Vagina (tissue), 2 donors: ENCODE measurements at places on chromosomes 4 and X.
A peak's percentile ranks its signal among the peaks of the same experiment; 100 is the strongest.

DNA sequence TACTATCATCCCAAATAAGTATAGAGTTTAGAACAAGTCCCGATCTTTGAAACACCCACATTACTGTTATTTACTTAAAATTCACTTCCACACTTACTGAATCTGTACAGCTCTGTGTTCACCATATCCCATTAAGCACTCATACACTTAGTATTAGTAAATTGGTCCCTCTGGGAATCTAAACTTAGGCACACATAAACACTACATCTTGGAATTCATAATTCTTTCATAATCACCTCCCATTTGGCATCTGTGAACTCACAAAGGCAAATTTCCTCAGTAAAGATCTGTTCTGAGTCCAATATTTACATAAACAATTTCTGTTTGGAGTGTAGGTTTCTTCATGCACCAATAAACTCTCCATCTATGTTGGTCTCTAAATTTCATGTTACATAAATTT, 52.6 kb upstream of the PPARGC1A start:
- H3K36me3 ChIP-seq, result no peaks in the 10 kb centered on the region
- no peak for DNase-seq
- H3K4me3 ChIP-seq, result no peak overlapping the region

- no peaks in the 10 kb centered on the region for H3K27me3 ChIP-seq
- H3K36me3 ChIP-seq, result no peaks in the 10 kb centered on the region
- DNase-seq, result no peak
- H3K4me1 ChIP-seq, result no peaks in the 10 kb centered on the region
These were observed 53.6 kb downstream of the LAS1L start for GRCh38 chrX:65480960-65481359.

GRCh38 chr4:96097040-96097607, 257.2 kb downstream of the PDHA2 start:
- H3K27me3 ChIP-seq, result no peaks in the 10 kb centered on the region
- no peaks in the 10 kb centered on the region for H3K36me3 ChIP-seq
- H3K27ac ChIP-seq, result no peak overlapping the region
- no peak overlapping the region for H3K4me3 ChIP-seq
- no peak for DNase-seq
- H3K4me1 ChIP-seq, result no peaks in the 10 kb centered on the region

DNA sequence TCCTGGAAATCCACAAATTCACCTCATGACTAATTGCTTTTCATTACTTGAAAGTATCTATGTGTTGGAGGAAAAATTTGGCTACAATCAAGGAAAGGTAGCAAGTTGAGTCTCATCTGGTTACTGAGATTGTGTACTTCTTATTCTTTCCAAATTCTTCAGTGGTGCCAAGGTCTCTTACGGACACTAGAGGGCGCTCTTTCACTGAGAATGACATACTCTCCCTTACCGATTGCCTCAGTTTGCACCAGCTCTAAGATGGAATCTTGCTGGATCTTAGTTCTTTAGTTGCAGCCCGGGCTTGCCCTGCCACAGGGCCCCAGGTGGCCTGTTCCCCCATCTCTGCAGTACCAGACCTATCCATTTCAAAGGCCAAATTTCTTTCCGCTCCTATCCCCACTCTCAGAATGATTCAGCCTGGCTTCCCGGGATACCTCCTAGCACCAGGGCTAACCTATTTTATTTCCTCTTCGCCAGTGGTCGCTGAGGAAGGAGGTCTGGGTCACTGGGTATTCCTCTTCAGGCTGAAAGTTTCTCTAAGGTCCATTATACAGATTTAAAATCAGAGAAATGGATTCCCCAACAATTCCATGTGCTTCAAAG, 24.6 kb upstream of the GPR50 start:
- no peak for DNase-seq
- H3K27ac ChIP-seq, result no peak overlapping the region
- H3K36me3 ChIP-seq, result no peaks in the 10 kb centered on the region
- no peaks in the 10 kb centered on the region for H3K27me3 ChIP-seq

- no peaks in the 10 kb centered on the region for H3K27me3 ChIP-seq
- no peaks in the 10 kb centered on the region for H3K4me1 ChIP-seq
- no peaks in the 10 kb centered on the region for H3K36me3 ChIP-seq
- DNase-seq, result no peak
- no peak overlapping the region for H3K4me3 ChIP-seq
These were observed 20.2 kb upstream of the MGST2 start for GRCh38 chr4:139645458-139645857.

- no peaks in the 10 kb centered on the region for H3K27me3 ChIP-seq
- no peak overlapping the region for H3K27ac ChIP-seq
- no peaks in the 10 kb centered on the region for H3K4me1 ChIP-seq
- no peak overlapping the region for H3K4me3 ChIP-seq
These were observed 46.5 kb upstream of the HPSE start for GRCh38 chr4:83381173-83381572.

DNA sequence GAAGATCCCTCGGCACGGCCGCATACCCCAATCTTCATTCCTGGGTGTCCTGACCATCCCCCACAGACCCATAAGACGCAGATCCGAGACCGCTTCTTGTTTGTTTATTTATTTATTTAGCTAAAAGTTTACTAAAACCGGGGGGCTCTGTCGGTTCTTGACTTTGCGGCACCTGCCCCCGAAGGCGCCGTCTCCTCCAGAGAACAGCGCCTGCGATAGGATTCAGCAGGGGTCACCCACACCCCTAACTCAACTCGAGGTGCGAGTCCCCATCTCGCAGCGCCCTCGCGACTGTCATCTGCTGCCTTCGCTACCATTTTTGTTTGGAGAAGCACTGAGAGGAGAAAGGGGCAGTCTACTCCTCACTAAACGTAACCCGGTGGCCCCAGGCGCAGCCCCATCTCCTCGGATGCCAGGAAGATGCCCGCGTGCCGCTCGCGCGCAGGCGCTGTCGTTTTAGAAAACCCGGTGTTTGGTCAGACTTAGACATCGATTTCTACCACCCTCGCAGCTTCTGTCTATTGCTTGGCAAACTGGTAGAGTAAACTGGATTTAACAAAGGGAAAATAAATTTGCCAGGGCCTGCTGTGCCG, 18.9 kb upstream of the GPR101 start:
- H3K4me3 ChIP-seq, result peak overlapping the region; percentile 40
- no peak overlapping the region for H3K27ac ChIP-seq
- H3K4me1 ChIP-seq, result peaks cover 12% of the 10 kb centered on the region
- H3K27me3 ChIP-seq, result peaks cover 4% of the 10 kb centered on the region

DNA sequence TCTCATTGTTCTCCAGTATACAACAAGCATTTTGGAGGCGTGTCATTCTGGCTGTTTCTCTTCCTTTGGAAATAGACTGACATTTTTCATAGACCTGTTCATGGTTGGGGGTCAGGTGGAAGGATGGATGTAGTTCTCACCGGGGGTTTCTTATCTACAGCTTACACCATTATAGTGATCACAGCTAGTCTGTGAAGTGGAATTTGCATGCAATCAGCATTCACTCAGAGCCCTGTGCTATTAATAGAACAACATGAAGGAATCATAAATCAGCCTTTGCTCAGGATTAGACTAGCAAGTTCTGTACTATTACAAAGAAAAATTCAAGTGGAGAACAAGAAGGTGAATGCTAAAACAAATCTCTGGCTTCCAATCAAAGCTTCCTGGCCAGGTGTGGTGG, 132.6 kb upstream of the PUDP start:
- DNase-seq, result no peak
- H3K27ac ChIP-seq, result no peak overlapping the region

GRCh38 chrX:34493086-34493485, 164.0 kb downstream of the TMEM47 start:
- H3K27ac ChIP-seq, result no peak overlapping the region
- no peaks in the 10 kb centered on the region for H3K27me3 ChIP-seq
- no peaks in the 10 kb centered on the region for H3K4me1 ChIP-seq
- no peaks in the 10 kb centered on the region for H3K36me3 ChIP-seq
- H3K4me3 ChIP-seq, result no peak overlapping the region

DNA sequence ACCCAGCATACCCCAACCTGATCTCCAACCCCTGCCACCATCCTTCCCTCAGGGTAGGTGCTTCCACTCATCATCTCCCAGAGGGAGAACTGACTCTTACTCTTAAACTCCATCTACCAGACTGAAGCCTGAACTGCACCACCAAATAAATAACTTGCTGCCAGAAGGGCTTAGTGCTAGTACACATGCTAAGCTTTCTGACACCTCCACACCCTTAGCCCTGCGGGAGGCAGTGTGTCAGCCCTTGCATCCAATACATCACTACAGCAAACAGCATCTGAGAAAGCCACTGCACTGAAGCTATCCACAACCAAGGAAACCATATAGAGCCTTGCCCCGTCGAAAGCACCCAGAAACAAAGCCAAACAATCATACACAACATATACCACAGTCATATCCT, 68.6 kb upstream of the MCF2 start:
- H3K27ac ChIP-seq, result no peak overlapping the region
- DNase-seq, result no peak
- H3K4me1 ChIP-seq, result no peaks in the 10 kb centered on the region
- H3K27me3 ChIP-seq, result no peaks in the 10 kb centered on the region
- no peaks in the 10 kb centered on the region for H3K36me3 ChIP-seq

- peaks cover 11% of the 10 kb centered on the region for H3K4me1 ChIP-seq
- H3K36me3 ChIP-seq, result no peaks in the 10 kb centered on the region
- H3K4me3 ChIP-seq, result no peak overlapping the region
- no peak for DNase-seq
These were observed 2.0 kb upstream of the PGK1 start for GRCh38 chrX:78102091-78102490.

- H3K36me3 ChIP-seq, result no peaks in the 10 kb centered on the region
- no peak for DNase-seq
- no peak overlapping the region for H3K4me3 ChIP-seq
- no peak overlapping the region for H3K27ac ChIP-seq
These were observed 27.8 kb upstream of the OPHN1 start for GRCh38 chrX:68461093-68461492.

DNA sequence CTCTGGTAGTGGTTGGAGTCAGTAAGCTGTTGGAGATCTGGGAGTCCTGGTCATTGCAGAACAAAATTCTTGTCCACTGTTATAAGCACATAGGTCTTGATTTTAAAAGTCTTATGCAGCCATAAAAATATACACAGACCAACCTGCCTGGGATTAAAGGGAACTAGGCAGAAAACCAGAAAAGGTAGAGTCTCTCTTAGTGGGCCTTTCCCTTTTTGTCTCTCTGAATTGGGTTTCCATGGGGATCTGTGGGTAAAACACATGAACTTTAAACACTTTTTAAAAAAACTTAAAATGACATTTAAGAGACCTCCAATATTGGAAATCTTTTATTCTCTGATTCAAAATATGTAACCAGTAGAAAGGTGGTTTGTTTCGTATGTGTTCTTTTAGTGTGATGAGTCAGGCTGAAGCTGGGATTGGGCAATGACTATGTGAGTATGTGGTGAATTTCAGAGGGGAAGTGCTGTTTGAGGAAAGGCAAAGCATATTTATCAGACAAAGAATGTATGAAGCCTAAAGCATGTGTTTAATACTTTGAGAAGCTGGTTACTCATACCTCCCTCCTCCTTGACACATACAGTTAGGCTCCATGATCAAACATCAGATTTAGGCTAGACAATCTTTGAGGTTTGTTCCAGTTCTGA, 29.6 kb downstream of the SLC16A2 start:
- no peak for DNase-seq
- no peaks in the 10 kb centered on the region for H3K4me1 ChIP-seq
- no peaks in the 10 kb centered on the region for H3K27me3 ChIP-seq
- no peak overlapping the region for H3K27ac ChIP-seq
- H3K36me3 ChIP-seq, result no peaks in the 10 kb centered on the region

DNA sequence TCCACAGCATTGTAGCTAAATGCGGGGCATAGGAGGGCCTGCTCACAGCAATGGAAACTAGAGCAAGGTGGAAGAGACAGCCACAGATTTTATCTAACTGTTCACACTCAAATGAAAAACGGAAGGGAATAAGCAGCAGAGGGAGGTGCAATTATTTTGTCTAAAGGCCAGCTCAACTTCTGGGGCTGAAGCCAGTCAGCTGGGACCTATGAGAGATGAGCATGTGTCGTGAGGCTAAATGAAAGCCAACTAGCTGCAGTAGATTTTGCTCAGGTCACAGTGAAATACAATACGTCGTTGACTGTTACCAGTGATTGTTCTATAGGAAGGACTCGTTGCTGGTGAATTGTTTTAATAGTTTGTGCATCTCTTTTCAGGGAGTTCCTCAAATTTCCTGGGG, 26.4 kb upstream of the FGFBP2 start:
- no peaks in the 10 kb centered on the region for H3K36me3 ChIP-seq
- no peaks in the 10 kb centered on the region for H3K27me3 ChIP-seq
- no peak overlapping the region for H3K27ac ChIP-seq
- no peak overlapping the region for H3K4me3 ChIP-seq
- H3K4me1 ChIP-seq, result no peaks in the 10 kb centered on the region
- DNase-seq, result no peak

DNA sequence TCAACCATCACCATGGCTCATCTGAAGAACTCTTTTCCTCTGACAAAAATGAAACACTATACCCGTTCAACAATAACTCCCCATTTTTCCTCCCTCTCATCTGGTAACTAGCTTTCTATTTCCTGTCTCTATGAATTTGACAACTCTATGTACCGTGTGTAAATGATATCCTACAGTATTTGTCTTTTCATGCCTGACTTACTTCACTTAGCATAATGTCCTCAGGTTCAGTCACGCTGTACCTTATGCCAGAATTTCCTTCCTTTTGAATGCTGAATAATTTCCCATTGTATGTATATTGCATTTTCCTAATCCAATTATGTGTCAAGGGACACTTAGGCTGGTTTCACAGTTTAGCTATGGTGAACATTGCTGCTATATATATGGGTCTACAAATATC, 18.2 kb downstream of the MAGEA9 start:
- H3K27ac ChIP-seq, result no peak overlapping the region
- H3K4me1 ChIP-seq, result no peaks in the 10 kb centered on the region
- DNase-seq, result no peak
- no peaks in the 10 kb centered on the region for H3K36me3 ChIP-seq
- no peaks in the 10 kb centered on the region for H3K27me3 ChIP-seq
- no peak overlapping the region for H3K4me3 ChIP-seq

GRCh38 chr4:34731070-34731469, 1513.2 kb downstream of the ARAP2 start:
- no peaks in the 10 kb centered on the region for H3K27me3 ChIP-seq
- no peak overlapping the region for H3K27ac ChIP-seq
- no peaks in the 10 kb centered on the region for H3K4me1 ChIP-seq
- DNase-seq, result no peak
- H3K4me3 ChIP-seq, result no peak overlapping the region
- no peaks in the 10 kb centered on the region for H3K36me3 ChIP-seq

DNA sequence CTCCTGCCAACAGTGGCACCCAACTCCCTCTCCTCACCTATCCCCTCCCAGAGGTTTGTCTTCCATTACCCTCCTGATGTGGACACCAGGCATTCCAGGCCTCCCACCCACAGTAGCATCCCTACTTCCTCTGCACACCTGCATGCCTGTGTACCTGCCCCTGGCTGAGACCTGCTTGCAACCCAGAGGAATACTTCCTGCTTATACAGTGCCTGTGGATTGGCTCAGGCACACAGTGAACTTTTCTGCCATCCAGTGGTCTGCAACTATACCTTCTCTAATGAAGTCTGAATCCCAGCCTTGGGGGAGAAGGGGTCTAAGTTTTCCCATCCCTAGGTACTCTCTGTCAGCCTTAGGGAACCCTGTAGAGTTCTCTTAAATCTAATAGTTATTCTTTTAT, 169.9 kb downstream of the IQCM start:
- DNase-seq, result no peak
- no peak overlapping the region for H3K4me3 ChIP-seq
- no peaks in the 10 kb centered on the region for H3K27me3 ChIP-seq
- no peak overlapping the region for H3K27ac ChIP-seq
- H3K4me1 ChIP-seq, result no peaks in the 10 kb centered on the region
